HepG2 (cell line): ENCODE measurements at places on chromosomes 4 and X. TPM values are rescaled to one million over a fixed set of nuclear protein-coding genes. Genes with fewer than 3 reads are reported as not detected.
A peak's percentile ranks its signal among the peaks of the same experiment; 100 is the strongest.

DNA sequence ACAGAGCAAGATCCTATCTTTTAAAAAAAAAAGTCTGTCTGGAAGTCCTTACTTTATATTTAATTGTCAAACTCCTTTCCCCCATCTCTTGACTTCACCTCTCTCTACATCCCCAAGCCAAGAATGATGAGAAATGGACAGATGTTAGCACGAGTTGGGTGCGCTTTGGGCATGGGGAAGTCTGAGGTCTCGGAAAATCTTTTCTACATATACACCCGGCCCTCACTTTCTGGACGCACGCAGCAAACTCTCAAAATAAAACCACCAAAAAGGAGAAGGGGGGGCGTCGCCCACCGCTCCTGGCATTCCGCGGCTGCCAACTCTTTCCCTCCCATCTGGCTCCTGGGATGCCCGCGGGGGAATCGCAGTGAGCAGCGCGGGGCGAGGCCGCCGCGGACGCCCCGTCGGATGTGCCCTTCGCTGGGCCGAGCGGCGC, 756 bp downstream of the IGFBP7 start:
- DNase-seq, result no peak

DNA sequence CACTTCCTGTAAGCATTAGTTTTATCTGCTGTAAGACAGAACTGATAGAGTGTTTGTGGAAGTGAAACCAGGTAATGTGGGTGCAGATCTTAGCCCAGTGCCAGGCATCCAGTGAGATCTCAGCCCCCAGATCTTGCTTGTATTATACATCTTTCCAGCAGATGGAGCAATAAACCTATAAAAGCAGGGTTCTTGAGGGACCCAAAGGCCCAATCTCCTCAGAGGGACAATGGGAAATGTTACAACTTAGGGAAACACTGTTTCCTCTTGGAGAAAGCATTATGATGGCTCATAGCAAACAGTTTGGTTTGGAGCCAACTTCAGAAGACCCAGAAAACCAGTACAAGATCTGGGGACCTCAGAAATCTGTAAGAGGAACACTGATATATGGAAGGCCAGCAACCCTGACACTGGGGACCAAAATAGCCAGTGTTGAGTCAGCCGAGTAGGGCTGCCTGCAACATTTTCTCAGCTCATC, 206.3 kb downstream of the SLC7A11 start:
- peak; percentile 52 for DNase-seq

DNA sequence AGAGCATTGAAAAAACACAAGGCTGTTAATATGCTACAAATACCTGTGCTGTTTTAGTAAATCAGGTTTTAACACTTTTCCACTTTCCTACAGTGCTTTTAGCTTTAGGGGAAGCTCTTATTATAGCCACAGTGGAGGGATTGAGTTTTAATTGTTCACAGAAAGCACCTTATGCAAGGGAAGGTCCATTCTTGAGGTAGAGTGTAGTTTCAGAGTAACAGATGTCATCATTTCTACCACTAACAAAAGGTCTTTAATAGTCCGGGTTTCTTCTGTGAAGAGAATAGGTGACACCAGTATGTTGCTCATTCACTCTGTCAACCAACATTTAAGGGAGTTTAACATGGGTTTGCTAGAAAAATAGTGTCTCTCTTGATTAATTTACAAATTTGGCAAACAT, 104.4 kb downstream of the STIM2 start:
- DNase-seq, result no peak

Gene HSFX4
- total RNA-seq, result not detected in 2 replicates

Gene ANKRD37
- 1.9 and 2.2 TPM in 2 replicates for total RNA-seq

Gene CHIC1
- 0.04 TPM in 1 of 2 replicates, not detected in the other for total RNA-seq

Gene SLC26A1
- 7.2 and 22.9 TPM in 2 replicates for total RNA-seq

DNA sequence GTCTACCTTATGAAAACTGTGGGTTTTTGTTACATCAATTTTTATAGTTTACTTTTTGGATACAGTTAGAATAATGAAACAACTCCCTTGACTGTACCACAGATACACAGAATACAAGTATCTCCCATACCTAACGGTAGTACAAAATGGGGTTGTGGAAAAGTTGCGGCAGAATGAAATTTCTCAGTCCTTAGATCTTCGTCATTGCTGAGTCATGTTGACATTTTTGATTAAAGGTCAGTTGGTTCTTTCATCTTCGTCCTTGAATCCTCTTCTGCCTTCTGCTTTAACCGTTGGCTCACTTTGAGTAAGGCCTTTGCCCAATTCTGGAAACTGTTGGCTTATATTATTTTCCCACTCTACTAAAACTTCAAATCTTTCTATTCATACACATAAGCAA, 75.6 kb downstream of the TRIML1 start:
- peak; percentile 61 for DNase-seq

Gene PGM2
- 36.9 and 64.5 TPM in 2 replicates for total RNA-seq

Gene KLF3
- total RNA-seq, result 29.1 and 45.2 TPM in 2 replicates

GRCh38 chr4:171676555-171677215, 136.5 kb upstream of the GALNTL6 start:
- DNase-seq, result no peak

DNA sequence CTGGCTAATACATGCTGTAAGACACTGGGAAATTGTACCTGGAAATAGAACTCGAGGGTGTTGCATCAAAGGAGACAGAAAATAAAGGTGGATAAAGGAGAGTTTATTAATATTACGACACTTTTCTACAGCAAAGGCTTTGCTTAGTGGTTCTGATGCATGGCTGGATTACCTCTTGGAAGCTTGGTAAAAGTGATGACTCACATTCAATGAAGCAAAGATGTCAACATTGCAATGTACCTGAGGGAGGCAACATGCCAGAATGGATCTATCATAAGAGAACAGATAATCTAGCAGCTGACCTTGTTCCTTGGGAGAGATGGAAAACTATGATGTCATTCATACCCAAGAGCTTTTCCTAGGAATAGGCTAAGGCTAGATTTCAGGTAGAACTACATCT, 735.1 kb upstream of the DIAPH2 start:
- no peak for DNase-seq

DNA sequence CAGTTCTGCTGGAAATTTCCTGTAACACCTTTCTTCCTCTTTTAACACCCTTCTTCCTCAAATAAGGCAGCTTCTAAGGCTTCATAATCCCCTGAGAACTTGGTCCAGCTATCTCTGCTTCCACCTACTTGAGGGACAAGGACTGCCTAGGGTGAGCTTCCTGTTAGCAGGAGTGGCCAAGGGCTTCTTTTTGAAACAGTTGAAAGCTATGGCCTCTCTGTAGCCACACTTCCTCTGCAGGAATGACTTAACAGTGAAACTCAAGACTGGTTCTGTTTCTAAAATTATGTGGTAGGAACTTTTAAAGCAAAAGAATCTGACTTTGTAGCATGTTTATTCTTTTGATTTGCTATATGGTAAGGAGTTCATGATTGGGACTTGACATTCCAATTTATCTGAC, 108.5 kb upstream of the WDR1 start:
- no peak for DNase-seq

- no peak for DNase-seq
Measured at GRCh38 chr4:183300070-183300469, 20.0 kb downstream of the CLDN22 start.

GRCh38 chr4:58514299-58514698, 1404.1 kb upstream of the IGFBP7 start:
- no peak for DNase-seq

Gene IL13RA1
- total RNA-seq, result 31.3 and 56.6 TPM in 2 replicates

DNA sequence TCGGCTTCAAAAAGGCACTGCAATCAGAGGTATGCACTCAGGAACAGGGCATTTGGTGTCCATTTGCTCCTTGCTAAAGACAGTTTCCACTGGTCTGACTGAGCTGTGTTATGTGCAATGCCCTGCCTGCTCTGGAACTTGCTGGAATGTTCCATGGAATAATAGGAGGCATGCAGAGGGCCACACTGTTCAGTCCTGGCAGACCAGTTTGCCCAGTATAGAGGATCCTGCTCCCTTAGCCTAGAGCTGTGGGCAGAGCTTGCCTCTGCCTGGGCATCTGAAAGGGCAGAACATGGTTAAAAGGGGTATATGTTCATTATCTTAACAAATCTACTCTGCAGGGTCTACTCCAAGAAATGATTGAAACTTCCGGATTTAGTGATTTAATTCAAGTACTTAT, 27.8 kb upstream of the CD99L2 start:
- DNase-seq, result no peak

Gene GAGE2A
- total RNA-seq, result not detected in 2 replicates

DNA sequence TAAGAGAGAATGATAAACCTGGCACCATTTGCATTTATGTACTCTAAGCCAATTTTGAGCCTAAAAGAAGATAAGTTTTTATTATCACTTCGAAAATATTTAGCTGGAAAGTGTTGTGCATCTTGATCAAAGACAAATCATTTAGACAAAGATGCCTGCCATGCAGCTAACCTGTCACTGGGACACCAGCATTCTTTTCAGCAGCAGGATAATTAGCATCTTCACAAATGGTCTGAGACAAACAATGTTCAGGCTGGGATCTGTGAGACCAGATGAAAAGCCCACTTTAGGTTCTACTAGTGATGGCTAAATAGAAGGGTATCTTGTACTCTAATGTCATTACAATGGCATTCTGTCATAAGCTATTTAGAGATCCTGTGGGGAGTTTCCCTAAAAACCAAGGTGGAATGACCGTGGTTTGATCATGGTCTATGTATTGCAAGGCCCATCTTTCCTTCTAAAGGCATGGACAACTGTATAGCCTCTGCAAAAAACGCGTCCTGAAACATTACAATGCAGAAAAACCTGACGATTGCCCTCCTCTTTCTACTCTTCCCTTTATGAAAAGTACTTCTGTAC, 7.2 kb downstream of the PRDM8 start:
- DNase-seq, result no peak

DNA sequence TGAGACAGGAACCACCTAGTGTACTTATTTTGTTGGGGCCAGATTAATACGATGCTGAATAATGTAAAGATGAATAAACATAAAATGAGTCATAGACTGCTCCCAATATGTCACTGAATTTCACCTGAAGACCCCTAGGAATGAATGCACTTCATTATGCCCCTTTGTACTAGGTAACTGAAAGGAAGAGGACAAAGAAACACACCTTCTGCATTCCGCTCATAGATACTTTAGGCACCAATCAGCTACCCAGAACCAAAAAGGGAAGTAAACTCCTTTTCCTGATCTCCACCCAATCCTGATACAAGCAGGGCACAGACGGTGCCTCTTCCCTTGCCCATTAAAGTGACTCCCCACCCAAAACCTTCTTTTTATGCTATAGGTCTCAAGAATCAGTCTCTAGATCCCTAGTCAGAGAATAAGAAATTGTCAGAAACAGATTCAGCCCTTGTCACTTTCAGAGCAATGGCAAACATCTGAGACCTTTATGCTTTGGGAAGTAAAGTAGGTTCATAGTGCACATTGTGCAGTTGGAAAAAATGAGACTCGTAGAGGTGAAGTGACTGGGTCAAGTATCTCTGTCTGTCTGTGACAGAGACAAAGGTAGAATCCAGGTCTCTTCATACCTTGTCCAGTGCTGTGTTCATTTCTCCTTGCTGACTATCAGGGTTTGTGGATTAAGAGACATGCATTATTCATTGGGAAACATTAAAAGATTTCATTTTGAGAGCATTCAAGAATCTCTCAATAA, 2.3 kb downstream of the GPR174 start:
- no peak for DNase-seq

DNA sequence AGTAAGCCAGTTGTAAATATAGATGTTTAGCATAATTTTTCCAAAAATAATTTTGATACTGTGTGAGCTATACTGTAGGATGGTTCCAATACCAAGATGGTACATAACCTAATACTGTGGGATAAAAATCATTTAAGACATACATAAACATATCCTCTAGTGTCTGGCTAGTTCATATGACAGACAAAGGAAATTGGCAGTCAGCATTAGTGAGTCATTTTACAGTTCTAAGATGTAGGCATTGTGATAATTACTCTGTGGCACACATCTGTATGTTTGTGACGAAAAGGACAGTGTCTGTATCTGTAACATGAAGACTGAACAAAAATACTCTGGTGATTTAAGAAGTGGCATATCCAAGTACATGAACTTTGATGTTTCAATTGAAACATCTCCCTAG, 49.6 kb downstream of the UGT2A2 start:
- DNase-seq, result no peak

- DNase-seq, result no peak
Measured at GRCh38 chr4:181950372-181951127, 292.7 kb upstream of the TENM3 start.

Gene FAM9B
- not detected in 2 replicates for total RNA-seq

DNA sequence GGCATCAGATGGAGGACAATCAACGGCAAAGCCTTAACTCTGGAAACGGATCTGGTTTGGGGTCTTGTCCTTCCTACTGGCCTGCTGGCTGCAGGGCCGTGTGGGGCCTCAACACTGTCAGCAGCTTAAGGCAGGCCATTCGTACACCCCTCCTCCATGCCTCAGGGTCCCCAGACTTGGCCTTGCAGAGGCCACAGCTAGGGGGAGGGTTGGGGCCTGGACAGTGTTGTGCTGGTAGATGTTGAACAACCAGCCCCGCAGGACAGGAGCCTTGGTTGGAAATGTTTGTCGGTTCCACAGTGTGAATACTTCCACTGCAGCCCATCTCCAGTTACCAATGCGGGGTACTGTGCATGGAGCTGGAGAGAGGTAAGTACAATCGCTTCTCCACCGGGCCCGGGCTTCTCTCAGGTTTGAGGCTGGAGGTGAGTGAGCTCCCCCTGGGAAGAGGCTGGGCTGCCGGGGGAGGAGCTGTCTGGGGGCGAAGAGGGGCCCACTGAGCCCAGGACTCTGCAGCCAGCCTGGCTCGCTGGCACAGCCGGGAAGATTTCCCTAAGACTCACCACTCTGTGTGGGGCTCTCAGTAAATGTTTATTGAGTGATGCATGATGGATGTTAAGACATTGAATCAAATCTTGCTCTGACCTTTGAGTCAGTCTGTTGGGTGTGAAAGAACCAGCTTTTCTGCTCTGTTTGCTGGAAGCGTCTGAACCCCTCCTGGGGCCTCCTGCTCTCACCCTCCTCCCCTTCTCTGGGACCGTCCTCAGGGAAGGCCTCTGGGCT, 19.7 kb upstream of the GPR78 start:
- DNase-seq, result no peak

Gene IL3RA
- total RNA-seq, result not detected in 2 replicates
